ENCODE measurements at places on chromosomes 5 and 9.

DNA sequence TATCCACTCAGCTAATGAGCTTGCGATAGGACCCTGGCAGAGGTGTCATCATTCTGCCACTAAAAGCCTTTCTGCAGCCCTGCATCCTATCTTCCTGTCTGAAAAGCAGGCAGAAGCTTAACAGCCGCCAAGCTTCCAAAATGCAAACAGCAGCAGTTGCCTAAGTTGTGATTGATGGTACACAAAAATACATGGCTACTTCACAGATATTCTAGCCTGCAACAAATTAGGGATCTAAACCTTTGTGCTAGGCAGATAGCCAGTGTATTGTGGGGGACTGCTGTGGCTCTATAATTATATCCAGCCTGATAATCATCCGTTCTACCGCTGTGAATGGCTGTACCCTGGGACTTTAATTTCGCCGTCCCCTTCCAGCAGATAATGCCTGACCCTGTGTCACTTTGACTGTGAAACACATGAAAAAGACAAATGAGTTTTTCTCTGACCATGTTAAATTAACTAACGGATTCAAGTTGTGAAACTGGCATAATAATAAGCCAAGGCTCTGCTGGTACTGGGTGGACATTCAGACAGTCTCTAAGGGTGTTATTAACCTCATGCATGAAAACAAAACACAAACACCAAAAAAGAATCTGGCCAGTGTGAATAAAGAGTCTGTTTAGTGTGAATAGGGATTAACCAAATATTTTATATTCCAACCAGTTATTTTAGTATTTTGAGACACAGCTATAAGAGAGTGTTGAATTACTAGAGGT, 45.9 kb downstream of the SEMA6A start:
- DNase-seq = no peak

DNA sequence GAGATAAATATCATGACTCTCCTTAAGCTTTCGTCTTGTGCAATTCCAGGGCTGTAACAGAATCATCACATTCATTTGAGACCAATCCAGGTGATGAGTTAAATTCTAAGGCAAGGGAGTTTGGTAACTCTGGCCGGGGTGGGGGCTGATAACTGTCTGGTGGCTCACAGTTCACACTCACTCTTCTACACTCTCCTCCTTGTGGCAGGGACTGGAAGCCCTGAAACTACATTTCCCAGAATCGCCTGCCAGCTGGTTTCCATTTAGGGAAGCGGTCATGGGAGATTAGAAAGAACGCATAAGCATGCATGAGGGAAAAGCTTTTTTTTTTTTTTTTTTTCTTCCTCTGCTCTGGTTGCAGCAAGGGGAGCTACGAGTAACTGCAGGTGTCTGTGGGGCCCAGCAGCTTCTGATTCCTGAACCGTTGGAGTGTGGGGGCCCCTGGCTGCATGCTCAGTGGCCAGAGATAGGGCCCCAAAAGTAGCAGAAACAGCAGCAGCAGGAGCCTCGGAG, 154.8 kb upstream of the TBC1D2 start:
- DNase-seq = no peak

- DNase-seq = no peak
Observed at GRCh38 chr5:83422284-83422683, 49.3 kb upstream of the VCAN start.

GRCh38 chr5:42951293-42951840, 88.8 kb downstream of the ANXA2R start:
- DNase-seq = peak; percentile 73

DNA sequence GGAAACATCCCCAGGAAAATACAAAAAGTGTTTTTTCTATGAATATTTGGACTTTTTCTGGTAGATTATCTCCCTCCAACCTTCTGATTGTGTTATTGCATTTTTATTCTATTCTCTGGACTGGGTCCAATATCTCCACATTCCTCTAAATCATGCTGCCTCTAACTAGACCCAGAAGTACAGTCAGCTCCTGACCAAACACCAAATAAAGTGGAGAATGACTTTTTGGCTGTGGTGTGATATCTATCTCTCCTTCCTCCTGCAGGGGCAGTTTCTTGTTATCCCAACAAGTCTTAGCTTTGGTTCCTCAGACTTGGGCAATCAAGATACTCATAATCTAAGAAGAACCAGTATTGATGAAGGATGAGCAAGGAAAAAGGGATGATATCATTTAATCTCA, 3.2 kb upstream of the RAI14 start:
- no peak for DNase-seq

- no peak for DNase-seq
Observed at GRCh38 chr9:89804766-89805531, 200.1 kb downstream of the GADD45G start.

- no peak for DNase-seq
Observed at GRCh38 chr5:124755565-124755964, 9.1 kb upstream of the ZNF608 start.

DNA sequence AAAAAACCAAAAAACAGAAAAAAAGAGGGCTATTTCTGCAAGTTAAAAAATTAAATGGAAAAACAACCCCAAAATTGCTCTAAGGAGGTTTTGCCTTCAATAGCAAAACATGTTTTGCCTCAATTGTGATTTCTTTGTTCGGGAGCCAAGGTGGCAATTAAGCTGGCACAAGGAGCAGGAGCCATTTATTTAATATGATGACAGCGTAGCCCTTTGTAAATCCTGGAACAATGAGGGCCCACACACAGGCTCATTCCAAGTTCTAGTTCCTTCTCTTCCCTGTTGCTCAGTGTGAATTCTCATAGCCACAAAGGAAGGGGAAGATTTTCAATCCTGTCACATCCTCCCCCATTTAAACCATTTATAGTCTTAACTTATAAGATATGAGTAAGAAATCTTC, 353.2 kb downstream of the PDE4D start:
- DNase-seq = no peak

- DNase-seq = no peak
Observed at GRCh38 chr9:136089697-136090045, 5.4 kb downstream of the NACC2 start.

DNA sequence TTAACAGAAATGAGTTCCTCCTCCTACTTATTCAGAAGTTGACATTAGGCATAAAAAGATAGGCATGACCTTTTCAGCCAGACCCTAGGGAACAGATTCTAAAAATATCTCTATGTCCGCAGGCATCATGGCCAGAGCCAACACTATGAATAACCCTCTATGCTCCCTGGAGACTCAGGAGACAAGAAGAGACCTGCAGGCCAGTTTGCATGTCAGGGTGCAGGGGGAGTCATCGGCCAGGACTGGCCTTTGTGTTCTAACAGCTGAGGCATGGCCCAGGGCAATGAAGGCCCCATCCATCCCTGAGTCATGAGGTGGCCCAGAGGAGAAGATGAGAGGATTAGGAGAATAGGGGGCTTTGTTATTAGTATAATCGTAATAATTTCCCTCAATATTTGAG, 93.8 kb downstream of the TMEM215 start:
- DNase-seq = no peak

DNA sequence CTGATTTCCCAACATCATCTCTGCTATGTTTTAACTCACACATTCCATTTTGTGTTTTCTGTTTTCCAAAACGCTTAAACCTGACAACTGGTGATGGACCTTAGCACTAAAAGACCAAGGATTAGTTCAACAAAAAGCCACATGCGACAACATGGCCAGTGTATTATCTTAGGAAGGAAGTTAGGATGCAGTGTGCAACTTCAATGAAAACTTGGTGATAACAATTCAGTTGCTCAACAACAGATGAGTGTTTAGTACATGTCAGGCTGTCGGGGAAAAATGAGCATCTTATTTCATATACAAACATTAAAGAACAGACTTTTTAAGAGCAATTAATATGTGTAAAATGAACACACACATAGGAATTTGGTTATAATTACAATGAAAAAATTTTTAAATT, 780.0 kb downstream of the SEMA5A start:
- DNase-seq = no peak

DNA sequence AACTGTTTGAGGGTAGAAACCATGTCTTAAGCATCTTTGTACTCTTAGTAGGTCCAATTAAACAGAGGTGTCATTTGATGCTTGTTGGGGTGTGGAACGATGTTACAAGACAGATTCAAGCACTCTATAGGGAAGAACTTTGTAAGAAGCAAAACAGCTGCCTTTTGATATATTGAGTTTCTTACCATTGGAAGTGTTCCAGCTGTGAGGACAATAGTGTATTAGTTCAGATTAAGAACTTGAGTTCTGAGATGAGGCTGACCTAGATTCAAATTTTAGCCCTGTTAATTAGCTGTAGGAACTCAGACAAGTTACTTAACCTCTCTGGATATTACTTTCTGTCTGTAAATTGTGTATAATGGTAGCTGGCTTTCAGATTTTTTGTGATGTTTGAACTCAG, 19.6 kb upstream of the ZNF462 start:
- no peak for DNase-seq

All from stimulated activated CD4-positive, alpha-beta T cell treated with anti-CD3 and anti-CD28 coated beads, Interleukin-4, amount 100 ng/mL, for 24 hours (primary cell).